ENCODE measurements at places on chromosomes 5 and 9. TPM values are rescaled to one million over a fixed set of nuclear protein-coding genes. Genes with fewer than 3 reads are reported as not detected.
A peak's percentile ranks its signal among the peaks of the same experiment; 100 is the strongest.

- DNase-seq = no peak
Observed at GRCh38 chr5:133423011-133423617, 189.2 kb downstream of the FSTL4 start.

GRCh38 chr5:136205061-136205702, 12.2 kb upstream of the SMIM32 start:
- no peak for DNase-seq

- no peak for DNase-seq
Observed at GRCh38 chr9:77271023-77271690, 93.8 kb downstream of the VPS13A start.

- no peak for DNase-seq
Observed at GRCh38 chr5:68426586-68426985, 211.0 kb downstream of the PIK3R1 start.

GRCh38 chr9:132144708-132145365, 17.0 kb upstream of the NTNG2 start:
- DNase-seq = no peak

DNA sequence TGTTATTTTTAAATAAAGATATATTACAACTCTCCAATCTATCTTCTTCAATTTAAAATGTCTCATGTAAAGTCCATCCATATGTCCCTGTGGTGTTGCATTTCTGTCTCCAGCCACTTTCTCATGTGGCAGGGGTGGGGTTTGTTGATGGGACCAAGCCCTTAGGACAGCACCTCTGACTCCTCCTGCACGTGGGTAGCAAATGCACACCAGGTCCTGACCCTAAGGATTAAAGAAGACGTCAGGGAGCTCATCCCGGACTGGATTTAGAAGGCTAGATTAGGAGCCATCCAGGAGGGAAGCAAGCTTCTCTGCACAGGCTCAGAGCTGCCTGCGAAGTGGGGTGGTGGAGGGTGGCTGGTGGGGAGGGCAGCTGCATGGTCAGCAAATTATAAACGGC, 38.9 kb upstream of the FAM120AOS start:
- no peak for DNase-seq

DNA sequence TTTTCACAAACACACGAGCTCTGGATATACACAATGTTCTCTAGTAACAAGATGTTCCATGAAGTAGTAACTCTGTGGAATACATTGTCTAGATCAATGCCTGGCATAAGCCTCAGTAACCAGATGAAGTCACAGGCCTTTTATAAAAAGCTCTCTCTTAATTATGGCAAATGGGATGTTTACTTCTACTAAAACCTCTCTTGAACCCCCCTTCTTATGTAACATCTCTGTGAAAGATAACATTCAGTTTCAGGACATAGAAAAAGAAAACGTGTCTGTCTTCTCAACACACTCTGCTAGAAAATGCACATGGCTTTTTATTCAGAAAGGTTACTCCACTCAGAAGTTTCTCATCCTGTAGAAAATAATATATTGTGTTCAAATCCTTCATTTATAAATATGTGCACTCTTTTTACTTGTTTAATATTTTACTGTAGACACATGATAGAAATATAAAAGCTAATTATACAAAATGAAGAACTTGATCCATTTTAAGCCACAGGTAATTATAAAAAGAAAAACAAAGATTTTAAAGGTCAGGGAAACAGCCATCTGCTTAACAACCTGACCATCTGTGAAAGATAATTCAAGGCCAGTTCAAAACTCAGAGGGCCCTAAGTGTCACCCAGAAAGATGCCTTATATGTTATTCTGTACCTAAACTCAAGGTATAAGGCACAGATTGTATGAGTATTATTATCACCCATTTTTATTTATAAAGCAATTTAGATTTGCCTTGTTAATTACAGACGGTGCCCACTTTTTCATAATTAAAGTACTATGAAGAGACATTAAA, 812.0 kb downstream of the CDH18 start:
- DNase-seq = no peak

- no peak for DNase-seq
Observed at GRCh38 chr5:179165421-179166170, 105.4 kb downstream of the ZNF354C start.

DNA sequence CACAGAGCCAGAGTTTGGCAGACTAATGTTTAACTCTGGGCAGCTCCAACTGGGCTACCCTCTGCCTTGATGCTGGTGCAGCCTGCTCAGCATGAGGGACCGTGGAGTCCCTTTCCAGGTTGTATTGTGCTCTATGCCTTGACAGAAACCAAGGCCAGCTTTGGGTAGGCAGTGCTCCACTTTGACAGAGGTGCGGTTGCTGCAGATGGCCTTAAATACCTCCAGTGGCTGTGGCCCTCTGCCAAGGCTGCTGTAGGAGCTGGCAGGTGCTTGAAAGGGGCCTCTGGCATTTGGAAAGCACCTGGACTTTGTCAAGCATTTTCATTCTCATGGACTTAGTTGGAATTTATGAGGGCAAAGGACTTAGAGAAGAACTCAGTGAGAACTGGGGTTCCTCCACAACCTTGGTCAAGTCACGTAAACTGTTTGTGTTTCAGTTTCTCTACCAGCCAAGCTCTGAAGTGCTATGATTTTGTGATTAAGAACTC, 249.7 kb upstream of the ZNF462 start:
- no peak for DNase-seq

GRCh38 chr9:113542006-113542405, 78.5 kb downstream of the RGS3 start:
- no peak for DNase-seq

GRCh38 chr9:135698767-135699166, 514 bp downstream of the SOHLH1 start:
- peak; percentile 24 for DNase-seq

TRIM23 gene
- total RNA-seq = 11.8 TPM

ITGA1 gene
- 4.1 TPM for total RNA-seq

FST gene
- 12.8 TPM for total RNA-seq

All from WTC11 (cell line).